ENCODE measurements at places on chromosomes 6 and 20.
A peak's percentile ranks its signal among the peaks of the same experiment; 100 is the strongest.

DNA sequence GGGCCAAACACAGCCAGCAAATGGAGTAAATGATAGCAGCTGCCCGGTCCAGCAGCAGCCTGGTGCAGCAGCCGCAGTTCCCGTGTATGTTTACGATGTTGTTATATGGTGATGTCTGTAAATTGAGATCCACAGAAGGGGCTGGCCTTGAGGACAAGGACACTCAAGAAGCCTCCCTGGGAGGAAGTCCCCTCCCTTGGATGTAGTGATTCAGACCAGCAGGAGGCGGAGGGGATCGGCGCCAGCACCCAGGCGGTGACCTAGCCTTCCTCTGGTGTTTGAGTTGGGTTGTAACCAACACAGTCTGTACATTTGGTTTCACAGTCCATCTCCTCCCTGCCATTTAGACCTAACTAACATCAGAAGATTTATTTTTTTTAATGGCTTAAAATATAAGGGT lies 187.8 kb downstream of the SYNDIG1 start:
- no peak for DNase-seq

DNA sequence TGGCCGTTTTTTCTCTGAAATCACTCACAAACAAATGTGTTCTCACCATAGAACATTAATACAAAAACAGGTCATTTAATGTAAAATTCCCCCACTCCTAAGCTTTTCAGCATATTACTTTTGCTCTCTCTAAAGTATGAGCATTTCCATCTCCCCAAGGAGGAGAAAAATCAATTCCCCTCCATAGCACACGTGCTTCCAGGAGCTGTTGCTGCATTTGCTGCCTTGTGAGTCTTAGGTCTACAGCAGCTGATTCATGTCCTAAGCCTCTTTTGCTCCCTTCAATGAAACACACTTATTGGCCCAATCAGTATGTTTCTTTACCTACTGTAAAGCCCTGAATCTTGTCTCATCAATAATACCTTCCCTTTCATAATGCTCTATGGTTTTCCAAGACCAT lies 6.4 kb upstream of the COL9A1 start:
- DNase-seq: no peak

GRCh38 chr6:134550604-134551003 lies 232.7 kb upstream of the SGK1 start:
- no peak for DNase-seq

DNA sequence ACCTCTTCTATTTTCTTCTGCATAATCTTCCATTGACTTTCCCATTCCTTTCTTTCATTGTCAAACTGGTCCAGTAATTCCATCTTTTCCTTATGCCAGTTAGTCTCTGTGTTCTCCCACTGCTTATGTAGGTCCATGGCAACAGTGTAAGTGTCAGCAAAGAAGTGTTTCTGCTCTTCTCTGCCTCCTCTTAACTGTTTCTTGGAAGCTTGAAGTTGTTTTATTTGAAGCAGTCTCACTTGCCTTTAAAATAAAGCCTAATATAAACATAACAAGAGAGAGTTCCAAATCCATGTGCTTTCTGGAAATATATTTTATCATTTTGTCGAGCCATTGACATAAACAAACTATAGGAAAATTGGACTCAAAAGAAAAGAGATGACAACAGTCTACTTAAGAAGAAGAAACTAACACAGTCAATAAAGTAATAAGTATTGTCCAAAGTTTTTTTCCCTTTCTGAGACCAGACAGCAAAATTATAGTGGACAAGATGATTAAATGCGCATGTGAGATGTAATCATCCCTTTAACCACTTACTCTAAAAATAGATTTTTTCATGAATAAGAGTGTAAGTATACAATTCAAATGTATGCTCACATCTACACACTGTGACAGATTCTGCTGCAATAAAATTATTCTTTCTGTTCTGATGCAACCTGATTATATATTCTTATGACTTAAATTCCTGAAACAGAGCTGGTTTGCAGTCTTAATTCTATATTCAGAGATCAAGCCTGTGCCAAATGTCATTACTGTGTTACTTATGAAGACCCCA lies 5.2 kb downstream of the KIAA0408 start:
- DNase-seq: no peak

- DNase-seq: no peak
These were observed 1.4 kb downstream of the MC3R start for GRCh38 chr20:56249956-56250355.

DNA sequence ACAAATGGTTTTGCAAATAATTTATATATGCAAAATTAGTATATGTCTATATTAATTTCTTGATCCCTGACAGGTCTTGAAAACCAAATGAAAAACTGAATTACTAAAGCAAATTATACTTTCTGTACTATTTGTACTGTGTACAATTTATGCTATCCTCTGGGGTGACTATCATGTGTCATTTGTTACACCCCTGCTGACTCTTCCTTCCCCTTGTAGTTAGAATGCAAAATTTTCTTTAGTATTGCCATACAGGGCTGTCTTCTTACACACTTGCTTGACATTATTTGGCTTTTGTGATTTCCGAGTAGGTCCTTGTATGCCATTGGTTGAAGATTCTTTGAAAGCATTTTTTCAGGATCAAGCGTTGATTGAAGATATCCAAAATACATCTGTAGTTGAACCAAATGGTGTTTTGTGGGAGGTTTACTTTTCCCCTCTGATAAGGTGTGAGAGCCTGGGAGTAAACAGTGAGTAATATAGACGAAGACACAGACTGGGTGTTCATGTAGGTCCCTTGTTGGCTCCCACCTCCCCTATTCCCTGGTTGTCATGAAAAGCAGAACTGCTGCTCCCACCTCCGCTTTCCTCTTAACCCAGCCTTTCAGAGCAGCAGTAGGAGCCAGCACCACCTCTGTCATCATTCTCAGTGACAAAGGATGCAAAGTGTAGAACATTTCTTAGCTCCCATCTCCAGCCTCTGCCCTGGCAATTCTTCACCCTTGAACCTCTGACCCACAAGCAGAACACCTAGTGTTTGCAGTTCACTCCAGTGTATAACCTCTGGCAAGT lies 29.0 kb downstream of the NCOA7 start:
- DNase-seq: no peak

DNA sequence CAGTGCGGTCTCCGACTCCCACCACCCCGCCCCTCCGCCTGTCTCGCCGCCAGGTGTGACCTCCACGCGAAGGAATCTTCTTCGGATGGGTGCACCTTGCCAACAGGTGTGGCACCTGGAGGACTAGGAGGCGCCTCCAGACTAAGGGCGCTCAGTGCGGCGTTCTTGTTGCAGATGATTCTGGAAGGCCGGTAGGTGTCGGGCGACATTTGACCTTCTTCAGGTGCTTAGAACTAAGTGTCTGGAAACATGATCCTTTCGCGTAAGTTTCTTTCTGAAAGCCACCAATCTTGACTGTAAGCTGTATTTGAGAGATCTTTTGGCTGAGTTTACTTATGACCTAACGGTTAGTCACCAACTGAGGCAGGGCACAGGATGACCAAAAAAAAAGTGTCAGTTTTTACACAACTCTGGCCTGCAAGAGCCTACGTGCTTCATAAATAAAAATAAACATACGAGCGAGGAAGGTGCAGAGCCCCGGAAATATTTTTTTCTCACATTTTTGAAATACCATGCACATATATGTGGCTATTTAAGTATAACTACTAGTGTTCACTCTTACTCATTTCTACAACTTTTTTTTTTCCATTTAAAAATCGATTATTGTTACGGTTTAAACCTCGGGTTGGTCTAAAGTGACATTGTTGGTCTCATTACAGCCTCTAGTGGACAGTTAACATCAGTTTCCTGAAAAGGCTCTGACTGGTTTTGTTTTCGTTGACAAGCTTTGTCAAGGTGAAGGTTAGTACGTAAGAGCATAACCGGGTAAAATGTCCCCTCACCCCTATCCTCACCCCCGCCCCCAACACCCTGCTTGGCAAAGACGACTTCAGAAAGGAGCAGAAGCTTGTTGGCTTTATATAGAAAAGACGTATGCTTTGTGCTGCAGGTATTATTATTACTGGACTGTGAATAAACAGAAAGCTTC lies 1.6 kb upstream of the ATXN1 start:
- DNase-seq: peak; percentile 82

DNA sequence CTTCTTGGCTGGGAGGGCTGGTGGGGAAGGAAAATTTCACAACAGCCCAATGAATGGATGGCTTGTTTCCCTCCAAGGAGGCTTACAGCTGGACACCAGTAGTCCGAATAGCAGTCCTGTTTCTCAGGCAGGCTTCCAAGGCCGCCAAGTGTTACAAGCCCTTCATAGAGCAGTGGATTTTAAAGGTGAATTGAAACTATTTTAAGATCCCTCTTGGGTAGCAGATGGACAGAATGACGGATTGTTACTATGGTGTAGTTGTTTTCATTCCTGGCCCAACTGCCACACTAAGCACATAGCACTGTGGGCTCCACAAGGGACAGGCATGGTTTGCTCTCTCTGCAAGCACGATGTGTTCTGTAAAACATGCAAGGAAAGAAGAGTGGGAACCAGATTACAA lies 203.3 kb upstream of the TAB2 start:
- no peak for DNase-seq

- DNase-seq: no peak
These were observed 23.5 kb upstream of the ATRN start for GRCh38 chr20:3447321-3447720.

DNA sequence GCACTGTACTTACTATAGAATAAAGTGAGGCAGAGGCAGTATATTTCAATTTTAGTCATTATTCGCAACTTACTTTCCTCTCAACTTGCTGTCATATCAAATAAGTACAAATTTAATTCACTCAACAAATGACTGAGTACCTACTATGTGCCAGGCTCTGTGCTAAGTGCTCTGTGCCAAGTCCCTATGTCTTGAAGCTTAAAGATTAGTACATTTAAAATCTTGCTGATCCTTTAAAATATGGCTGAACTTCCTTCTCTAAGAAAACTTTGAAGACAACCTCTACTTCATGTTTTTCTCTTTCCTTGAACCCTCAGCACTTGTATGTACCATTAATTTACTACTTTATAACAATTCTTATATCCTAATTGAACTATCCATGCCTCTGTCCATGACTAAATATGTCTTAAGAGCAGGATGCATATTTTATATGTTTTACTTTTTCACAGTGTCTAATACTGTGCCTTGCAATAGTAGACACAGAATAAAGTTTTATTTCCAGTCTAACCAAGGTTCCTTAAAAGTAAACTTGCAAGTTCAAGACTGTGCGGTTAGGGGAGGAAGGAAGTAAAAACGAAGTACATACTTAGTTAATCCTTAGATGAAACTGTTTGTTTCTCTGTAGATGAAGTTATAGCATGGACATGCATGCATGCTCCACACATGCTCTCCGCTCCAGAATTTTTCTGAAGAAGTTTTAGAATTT lies 10.0 kb upstream of the LATS1 start:
- no peak for DNase-seq

- no peak for DNase-seq
These were observed 134.3 kb upstream of the CARMIL1 start for GRCh38 chr6:25144919-25145318.

GRCh38 chr20:32674362-32674789 lies 635 bp upstream of the C20orf203 start:
- no peak for DNase-seq

- DNase-seq: no peak
These were observed 32.3 kb downstream of the ID4 start for GRCh38 chr6:19869464-19869863.

DNA sequence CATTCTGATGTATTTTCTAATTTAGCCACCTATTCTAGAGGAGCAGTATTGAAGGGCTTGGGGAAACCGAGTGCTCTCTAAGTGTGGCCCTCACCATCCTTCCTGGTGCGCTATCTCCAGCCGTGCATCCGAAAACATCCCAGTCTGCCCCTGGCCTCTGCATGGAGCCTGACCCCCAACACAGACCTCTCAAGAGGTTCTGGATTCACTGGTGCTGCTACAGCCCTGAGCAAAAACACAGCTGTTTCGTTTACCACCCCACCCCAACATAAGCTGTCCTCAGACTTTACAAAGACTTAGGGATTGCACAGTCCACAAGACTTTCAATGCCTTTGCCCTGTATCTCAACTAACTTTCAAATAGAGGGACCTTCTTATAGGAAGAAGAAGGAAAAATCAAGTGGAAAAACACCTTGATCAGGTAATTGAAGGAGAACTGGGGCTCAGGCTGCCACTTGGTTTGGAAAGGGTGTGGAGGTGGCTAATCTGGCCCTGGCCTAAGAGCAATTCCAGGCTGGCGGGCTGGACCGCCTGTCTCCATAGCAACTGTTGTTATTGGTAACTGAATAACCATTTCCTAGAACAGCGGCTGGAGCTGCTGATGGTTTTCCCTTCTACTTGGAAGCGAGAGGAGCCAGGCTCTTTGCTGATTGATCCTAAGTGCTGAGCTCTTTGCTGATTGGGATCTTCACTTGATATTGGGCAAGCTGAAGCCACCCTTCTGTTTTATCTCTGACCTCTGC lies 90.2 kb upstream of the TOX2 start:
- DNase-seq: no peak

- DNase-seq: no peak
These were observed 206.7 kb downstream of the MANEA start for GRCh38 chr6:95784019-95784418.

All from BJ (cell line).